Activated CD4-positive, alpha-beta T cell treated with anti-CD3 and anti-CD28 coated beads, Interleukin-2, amount 50 U/mL, for 16 hours (primary cell): ENCODE measurements at places on chromosomes 2 and 18.
A peak's percentile ranks its signal among the peaks of the same experiment; 100 is the strongest.

- no peak for DNase-seq
These were observed 981 bp downstream of the MRPL53 start for GRCh38 chr2:74471332-74472065.

DNA sequence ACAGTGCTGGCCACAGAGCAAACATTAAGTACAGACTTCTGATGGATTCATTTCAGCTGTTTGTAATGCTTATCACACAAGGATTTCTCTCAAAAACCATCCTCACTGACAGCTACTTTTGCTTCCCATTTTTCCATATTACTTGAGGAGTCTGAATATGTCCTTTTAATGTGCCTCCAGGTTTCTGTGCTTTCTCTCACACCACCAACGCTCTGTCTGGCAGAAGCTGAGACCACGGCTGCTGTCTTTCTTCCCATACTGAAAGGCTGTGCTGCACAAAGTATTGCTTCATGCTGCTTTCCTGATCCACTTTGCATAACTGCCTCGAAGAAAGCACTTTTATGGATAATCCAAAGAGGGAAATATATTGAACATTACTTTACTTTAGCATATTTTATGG lies 312.1 kb upstream of the ZEB2 start:
- DNase-seq, result no peak

GRCh38 chr2:60104514-60105505 lies 448.6 kb downstream of the BCL11A start:
- DNase-seq, result no peak

GRCh38 chr18:43887491-43887890 lies 610.2 kb upstream of the SYT4 start:
- no peak for DNase-seq

GRCh38 chr2:8433390-8433789 lies 248.5 kb upstream of the ID2 start:
- no peak for DNase-seq

DNA sequence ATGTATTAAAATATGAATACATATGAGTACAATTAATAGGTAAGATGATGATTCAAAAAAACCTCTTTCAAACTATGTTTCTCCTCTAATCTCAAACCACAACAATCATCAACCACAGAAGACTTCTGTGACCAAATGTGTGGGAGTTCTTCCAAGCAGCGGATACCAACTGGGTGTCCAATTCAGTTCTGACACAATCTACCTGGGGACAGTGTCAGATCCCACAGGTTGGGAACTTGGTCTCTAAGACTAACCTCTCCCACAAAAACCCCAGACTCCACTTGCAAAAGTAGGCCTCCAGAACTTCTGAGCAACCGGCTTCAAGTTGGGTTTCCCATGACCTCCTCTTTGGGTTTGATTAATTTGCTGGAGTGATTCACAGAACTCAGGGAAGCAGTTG lies 26.9 kb downstream of the FASTKD1 start:
- peak; percentile 26 for DNase-seq

DNA sequence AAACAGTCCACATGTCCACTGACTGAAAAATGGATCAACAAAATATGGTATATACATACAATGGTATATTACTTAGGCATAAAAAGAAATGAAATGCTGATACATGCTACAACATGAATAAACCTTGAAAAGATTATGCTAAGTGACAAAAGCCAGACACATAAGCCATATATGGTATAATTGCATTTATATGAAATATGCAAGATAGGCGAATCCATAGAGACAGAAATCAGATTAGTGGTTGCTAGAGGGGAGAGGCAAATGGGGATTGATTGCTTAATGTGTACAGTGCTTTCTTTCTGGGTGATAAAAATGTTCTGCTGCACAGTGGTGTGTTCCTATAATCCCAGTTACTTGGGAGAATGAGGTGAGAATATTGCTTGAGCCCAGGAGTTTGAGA lies 171.0 kb downstream of the CYP26B1 start:
- no peak for DNase-seq
